NCI-H1105 (cell line): ENCODE measurements at places on chromosomes 16 and 17.

DNA sequence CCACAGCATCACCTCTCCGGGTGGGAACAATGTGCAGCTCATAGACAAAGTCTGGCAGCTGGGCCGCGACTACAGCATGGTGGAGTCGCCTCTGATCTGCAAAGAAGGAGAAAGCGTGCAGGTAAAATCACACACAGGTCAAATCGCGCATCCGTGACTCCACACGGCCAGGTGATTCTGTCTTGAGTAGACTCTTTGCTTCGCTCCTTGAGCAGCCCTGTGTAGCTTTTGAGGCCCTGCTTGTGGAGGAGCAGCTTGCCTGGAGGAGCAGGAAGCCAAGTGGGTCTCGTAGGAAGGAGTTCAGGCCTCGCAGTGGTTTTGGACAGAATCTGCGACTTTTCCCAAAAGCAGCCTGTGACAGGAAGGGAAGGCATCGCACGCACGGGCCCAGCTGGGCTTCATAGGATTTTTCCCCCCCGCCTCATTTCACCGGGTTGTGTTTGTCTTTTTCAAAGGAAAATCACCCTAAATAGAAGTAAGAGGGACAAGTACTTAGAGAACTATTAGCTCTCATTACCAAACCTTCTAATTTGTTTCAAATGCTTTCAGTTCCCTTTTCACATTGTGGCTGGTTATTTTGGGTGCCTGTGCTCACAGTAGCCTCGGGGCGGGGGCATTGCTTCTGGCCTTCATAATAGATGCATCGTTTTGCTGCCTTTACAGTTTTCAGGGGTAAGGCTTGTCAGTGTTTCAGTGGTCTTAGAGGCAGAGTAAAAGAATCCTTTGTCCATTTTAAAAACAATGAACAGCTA lies 71.5 kb downstream of the SEC14L1 start:
- DNase-seq: no peak

GRCh38 chr16:12025472-12025871 lies 48.9 kb downstream of the SNX29 start:
- DNase-seq: no peak

GRCh38 chr17:320139-320538 lies 32.5 kb downstream of the RPH3AL start:
- DNase-seq: no peak

DNA sequence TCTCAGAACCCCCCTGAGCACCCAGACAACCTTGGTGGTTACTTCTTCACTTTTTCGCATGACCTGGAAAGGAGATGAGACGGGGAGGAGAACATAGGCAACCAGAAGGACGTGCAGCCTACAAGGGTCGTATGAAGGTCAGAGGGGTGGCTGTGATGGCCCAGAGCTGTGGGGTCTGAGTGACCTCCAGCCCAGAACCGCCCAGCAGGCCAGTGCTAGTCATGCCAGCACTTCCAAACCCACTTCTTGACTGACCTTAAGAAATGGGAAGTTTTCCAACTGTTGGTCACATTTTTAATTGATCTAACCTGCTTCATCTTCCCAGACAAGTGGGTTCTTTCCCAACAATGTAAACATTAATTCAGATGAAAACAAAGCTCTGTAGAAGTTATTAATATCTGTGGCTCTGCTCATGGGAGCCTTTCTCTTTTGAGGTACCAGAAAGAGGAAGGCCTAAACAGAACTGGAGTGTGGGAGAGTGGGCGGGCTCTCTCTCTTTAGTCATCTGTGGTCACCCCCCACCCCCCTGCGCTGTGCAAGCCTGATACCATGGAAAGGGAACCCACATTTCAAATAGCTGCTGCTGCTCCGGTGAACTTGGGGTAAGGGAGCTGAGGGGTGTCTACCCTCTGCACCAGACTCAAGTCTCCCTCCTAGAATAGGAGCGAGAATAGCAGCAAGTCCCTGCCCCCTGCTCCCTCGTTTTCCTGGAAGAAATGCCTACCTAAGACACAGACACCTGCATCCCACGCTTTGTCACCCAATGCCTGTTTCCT lies 101.6 kb downstream of the RAB11FIP4 start:
- no peak for DNase-seq

GRCh38 chr16:11744075-11744470 lies 1.4 kb upstream of the TXNDC11 start:
- DNase-seq: no peak

DNA sequence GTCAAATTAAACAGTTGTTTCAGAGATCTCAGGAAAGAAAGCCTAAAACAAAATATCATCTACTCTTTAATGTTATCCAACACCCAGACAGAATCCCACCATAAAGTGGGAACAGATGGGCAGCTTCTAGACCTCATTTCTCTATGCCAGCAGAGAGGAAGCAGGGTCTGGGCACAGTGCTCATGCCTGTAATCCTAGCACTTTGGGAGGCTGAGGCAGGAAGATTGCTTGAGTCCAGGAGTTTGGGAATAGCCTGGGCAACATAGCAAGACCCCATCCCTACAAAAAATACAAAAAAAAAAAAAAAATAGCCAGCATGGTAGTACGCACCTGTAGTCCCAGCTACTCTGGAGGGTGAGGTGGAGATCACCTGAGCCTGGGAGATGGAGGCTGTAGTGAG lies 13.5 kb upstream of the ZNF652 start:
- no peak for DNase-seq

DNA sequence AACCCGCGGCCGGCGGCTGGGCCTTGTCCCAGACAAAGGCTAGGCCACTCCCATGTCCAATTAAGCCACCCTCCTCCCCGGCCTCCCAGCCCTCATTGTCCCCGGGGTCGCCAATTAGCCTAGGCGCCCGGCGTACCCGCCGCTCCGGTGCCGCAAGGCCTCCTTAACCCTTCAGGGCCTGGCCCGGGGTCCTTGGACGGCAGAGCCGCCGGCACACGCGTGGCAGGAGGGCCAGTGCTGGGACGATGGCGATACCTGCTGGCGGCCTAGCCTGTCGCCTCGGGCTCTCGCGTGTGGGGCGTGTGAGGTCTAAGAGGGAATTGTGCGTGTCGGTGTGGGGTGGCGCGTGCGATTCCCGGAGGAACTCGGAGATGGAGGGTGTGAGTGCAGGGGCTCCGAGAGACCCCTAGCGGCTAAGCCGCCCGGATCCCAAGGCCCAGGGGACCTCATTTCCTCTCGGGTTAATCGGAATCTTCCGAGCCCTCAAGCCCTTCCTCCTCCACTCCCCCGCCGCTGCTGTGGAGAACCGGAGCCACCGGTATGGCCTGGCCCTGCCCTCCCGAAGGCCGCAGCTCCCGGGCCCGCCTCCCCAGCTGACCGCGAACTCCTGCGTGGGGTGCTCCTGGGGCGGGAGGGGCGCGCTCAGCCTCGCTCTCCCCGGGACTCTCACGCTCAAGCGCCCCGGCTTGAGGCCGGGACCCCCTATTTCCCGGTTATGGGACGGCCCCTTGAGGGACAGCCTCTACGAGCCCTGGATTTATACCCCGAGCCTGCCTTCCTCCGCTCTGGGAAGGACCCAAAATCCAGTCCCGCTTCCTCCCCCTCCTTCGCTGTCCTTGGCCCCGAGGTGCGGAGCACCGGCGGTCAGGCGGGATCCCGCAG lies 11.9 kb downstream of the TBX2 start:
- no peak for DNase-seq

DNA sequence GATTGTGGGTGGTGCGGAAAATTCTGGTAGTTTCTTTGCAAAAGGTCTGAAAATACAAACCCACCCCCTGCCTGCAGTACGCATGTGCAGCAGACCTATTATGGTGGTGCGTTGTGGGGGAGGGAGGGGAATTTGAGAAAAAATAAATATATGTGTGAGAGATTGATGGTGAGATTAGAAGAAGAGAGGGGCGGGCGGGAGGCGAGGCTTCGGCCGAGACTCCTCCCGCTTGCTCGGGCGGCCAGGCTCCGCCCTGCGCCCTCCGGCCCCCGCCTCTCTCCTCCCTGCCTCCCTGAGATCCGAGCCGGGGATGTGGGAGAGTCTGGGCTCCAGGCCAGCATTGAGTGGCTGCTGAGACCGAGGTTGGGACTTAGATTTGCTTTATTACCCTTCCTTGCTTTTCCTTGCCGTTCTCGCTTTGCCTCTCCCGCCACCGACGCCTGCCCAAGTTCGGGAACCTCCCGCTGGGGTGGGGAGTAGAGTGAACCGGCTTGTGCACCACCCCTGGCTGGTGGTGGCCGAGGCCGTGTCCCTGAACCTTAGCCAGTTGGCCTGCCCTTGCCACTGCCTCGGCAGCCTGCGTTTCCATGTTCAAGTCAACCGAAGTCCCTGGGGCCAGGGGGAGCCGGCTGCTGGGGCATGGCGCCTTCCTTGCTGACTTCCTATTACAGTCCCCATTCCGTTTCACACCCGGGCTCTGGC lies 956 bp upstream of the CHD3 start:
- DNase-seq: peak; percentile 98
